ENCODE measurements at places on chromosomes 6 and 20.

GRCh38 chr6:169592558-169592957 lies 109.3 kb downstream of the WDR27 start:
- DNase-seq = no peak

DNA sequence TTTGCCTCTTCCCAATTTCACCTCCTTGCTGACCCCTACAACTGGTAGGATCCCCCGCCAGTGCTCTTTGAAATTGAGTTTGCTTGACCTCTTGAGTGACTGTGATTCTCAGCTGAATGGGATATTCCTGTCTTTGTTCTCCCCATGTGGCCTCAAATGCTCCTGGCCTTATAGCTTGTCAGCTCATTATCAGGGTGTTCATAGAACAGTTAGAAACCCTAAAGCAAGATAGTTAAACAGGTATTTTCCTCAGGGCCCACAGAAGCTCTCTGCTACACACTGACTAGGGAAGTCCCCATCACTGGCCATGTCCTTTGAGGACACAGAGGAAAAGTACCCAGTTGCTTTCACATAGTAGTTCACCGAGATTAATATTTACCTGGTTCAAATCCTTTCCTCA lies 211.5 kb upstream of the DTNBP1 start:
- DNase-seq = no peak

- DNase-seq = no peak
These were observed 1.5 kb downstream of the ZNFX1 start for GRCh38 chr20:49276161-49276960.

DNA sequence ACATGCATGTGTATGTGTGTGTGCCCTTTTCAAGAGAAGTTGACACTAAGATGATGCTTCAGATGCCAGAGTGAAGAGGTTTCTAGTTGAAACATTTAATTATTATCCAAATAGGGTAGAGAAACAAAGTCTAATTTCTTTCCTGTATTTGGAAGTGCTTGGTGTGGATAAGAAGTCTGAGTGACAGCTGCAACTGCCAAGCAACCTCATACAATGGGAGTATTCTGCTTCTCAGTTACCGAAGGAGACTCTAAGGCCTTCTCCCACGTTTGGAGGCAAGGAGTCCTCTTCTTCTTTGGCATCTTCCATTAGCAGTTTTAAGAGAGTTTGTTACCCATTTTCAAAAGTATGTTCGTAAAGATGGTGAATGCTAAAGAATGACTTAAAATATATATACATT lies 82.4 kb downstream of the HDGFL1 start:
- no peak for DNase-seq

DNA sequence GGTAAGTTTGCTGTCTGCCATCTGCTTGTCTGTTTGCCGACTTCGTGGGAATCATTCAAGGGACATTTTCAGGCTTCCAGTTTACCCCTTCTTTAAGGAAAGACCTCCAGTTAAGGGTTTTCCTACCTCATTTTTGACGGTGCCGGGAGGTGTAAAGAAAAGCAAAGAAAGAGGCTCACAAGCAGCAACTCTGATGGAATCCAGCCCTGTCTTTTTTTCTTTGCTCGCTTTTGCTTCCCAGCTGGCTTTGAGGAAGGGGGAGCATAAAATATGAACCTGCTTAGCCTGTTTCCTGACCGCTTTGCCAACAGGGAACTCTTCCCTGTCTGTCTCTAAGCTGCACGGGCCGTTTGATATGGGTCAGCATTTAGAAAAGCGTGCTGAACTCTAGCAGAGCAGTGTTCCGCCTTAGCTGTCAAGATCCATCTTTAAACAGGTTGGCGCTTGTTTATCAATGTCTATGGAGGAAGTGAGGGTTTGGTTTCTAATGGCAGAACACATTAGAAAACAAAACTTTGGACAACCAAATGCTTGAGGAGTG lies 13.8 kb downstream of the SYTL3 start:
- DNase-seq = no peak

DNA sequence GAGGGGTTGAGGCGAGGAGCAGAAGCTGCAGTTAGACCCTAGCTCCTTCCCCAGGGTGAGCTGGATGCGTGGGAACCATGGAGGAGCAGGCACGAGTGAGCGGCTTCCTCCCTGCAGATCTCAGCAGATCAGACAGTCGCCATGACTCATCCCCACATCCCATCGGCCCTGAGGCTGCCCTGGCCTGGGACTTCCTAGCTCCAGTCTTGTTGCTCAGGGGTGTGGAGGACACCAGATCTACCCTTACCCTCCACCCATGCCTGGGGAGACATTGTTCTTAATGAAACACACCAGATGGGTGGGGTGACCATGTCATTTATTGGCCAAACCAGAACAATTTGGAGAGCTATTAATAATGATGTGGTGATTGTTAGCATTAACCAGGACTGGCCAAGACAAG lies 36.3 kb upstream of the TGM2 start:
- DNase-seq = no peak

- no peak for DNase-seq
These were observed 73.4 kb downstream of the SSR1 start for GRCh38 chr6:7239590-7239948.

DNA sequence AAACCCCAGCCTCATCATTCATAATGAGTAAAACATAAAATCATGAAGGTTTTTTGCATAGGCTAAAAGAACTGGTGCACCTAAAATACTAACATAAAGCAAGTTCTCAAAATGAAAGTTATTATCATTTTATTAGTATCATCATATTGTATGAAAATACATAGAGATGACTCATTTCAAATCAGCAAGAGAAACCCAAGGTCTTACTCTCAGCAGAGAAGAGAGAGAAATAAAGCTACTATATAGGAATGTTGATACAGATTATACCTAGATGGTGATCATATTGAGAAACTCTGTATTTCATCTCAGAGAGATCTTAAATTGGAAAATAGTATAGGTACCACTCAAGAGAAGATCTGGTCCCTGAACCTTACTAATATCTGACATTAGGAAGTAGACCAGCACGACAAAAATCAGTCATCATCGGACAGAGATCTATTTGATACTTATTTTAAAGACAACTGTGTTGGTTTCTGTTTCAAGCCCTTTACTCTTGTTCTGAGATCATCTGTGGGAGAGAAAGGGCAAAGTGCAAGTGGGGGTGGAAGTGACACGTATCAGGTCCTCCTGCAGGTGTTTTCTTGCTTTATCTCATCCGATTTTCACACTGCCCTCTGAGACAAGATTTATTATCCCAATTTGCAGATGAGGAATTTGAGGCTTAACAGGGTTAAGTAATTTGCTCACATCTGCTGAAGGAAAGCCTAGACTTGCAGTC lies 532.3 kb downstream of the MAFB start:
- DNase-seq = no peak

GRCh38 chr6:33249732-33250630 lies 21.7 kb downstream of the VPS52 start:
- DNase-seq = no peak

DNA sequence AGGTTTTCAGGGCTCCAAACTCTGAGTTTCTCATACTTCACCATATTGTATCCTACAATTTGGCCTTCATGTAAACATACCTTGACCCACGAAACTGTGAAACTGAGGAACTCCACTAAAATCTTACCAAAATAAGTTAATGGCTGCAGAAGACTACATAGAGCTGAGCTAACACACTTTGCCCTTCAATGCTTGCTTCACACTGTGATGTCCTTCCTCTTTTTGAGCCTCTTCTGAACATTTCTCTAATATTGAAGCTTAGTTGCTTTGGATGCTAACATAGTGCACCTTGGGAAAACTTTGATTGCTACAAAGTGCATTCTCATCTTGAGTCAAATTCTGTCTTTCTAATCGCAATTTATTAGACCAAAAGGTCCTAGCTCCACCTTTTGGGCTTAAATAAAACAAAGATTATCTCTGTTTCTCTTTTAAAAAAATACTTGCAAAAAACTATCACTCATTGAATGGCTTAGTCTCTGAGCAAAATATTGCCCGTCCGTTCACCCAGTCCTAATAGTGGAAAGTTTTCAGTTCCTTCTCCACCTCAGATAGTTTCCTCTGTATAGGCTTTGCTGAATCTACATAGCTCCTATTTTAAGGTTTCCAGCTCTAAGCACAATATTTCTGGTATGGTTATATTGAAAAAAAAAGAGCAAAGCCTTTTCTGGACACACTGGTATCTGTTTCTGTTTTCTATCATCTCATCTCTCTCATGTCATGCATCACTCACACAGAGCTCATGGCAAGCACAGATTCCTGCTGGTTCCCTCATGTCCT lies 494.6 kb downstream of the RFPL4B start:
- DNase-seq = no peak

GRCh38 chr6:35469751-35470662 lies 1.8 kb downstream of the RPL10A start:
- DNase-seq = no peak

- DNase-seq = no peak
These were observed 331.8 kb downstream of the EPHA7 start for GRCh38 chr6:93087606-93088005.

DNA sequence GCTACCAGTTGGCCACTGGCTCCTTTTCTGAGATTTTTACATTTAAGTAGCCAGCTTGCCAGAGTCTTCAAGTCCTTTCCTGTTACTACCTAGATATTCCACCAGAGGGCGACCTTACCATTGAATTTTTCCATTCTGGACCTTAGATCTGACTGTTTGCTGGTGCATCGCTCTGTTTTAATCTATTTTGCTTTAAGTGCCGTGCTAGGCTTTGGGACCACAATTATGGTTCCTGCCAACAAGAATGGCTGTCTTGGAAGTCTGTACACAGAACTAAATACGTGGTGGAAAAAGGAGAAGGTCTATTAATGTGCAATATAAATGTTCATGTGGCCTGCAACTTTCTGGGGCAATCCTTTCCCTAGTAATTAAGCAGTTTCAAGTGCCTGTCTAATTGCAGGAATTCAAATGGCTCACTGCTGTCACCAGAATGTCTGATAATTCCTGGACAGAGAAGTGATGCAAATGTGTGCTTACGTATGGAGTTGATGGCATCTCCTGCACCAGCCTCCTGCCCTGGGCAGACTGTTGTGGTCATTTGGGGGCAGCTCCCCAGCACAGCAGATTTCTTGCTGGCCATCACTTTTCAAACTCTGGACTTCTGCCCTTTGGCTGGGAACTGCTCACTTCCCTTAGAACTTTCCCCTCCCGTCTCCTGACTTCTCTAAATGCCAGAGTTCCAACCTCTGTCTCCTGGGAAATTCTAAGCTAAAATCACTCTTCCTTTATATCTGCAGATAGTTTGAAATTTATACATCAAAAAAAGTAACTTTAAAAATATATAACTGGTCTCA lies 5.6 kb upstream of the HLA-DOA start:
- DNase-seq = peak; percentile 5

- no peak for DNase-seq
These were observed 35.3 kb upstream of the LAMA2 start for GRCh38 chr6:128847431-128848210.

DNA sequence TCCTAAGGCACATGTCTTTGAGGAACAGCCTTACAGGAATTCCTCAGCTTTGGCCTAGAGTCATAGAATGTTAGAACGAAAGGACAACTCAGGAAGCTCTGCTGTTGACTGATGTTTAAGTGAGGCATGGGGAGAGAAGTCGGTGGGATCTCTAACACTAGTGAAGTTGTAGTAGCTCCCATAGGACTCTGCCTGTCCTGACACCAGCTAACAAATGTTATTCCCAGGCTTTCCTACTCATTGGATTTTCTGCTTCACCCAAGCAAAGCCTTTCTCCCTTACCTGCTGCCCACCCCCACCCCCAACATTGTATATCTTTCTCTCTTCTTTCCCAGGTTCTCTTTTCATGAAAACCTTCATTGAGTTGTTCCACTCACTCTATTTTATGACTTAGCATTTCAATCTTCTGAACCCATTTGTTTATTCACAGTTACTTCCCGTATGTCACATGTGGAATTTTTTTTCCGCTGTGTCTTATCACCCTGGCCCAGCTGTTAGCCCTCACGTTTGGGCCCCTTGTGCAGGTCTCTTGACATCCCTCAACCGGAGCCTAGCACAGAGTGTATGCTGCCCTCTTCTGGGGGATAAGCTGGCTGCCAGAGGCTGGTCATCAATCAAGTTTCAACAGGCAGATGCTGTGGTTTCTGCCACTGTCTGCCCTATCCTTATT lies 39.2 kb upstream of the RNF8 start:
- DNase-seq = peak; percentile 16

- DNase-seq = no peak
These were observed 52.0 kb downstream of the ADGRF1 start for GRCh38 chr6:46990031-46990644.

DNA sequence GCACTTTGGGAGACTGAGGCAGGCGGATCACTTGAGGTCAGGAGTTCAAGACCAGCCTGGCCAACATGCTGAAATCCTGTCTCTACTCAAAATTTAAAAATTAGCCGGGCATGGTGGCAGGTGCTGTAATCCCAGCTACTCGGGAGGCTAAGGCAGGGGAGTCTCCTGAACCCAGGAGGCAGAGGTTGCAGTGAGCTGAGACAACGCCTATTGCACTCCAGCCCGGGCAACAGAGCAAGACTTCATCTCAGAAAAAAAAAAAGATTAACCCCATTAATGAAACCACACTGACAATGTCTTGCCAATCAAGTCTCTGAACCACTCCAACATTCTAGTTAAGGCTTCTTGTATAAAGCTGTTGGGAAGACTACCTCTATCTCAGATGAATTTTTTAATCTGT lies 4.0 kb downstream of the PREP start:
- no peak for DNase-seq

DNA sequence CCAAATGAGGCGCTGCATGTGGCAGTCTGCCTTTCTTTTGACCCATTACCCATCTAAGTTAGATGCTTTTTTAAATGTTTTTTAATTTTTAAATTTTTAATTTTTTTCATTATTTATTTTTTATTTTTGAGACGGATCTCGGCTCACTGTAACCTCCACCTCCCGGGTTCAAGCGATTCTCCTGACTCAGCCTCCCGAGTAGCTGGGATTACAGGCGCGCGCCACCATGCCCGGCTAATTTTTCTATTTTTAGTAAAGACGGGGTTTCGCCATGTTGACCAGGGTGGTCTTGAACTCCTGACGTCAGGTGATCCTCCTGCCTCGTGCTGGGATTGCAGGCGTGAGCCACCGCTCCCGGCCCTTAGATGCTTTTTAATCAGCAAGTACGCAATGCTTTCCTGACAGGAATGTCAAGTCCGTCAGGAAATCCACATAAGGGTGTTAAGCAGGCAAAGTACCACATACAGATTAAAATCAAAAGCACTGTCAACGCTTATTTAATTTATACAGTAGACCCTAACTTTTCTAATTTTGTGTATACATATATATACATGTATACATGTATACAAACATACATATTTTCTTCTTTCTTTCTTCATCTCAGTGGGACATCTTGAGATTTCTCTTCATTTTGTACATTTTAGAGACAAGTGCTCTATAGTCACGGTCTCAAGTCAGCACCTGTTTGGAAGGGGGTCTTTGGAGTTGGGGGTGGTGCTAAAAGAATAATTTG lies 995 bp upstream of the GSTA4 start:
- DNase-seq = no peak

- no peak for DNase-seq
These were observed 520 bp upstream of the RIPOR3 start for GRCh38 chr20:50691573-50692551.
